ENCODE measurements at places on chromosomes 1 and 21.

DNA sequence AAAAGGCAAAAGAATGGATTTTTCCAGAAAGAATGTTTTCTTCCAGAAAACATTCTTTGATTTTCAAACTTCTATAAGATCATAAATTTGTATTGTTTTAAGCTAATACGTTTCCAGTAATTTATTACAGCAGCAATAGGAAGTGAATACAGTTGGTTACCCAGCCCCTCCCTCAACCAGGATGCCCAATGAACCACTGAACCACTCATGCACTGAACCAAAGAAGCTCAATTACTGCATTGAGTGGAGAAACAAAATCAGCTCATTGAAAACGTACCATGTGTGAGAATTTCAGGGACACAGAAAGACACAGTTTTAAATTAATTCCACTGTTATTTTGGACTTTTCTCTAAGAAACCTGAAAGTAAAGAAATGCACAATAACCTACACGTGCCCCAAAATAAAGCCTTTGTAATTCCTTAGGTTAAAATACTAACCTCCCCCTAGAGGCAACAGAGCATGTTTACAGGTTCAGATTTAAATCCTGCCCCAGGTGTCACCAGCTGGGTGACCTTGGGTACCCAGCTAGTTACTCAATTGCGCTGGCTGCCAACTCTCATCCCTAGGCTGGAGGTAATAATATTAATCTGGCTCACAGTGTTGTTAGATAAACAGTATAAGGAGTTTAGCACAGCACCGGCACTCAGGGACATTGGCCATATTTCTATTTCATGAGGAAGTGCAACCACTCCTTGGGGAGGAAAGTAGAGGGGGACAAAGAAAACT lies 111.7 kb downstream of the NMNAT2 start:
- no peak for DNase-seq

DNA sequence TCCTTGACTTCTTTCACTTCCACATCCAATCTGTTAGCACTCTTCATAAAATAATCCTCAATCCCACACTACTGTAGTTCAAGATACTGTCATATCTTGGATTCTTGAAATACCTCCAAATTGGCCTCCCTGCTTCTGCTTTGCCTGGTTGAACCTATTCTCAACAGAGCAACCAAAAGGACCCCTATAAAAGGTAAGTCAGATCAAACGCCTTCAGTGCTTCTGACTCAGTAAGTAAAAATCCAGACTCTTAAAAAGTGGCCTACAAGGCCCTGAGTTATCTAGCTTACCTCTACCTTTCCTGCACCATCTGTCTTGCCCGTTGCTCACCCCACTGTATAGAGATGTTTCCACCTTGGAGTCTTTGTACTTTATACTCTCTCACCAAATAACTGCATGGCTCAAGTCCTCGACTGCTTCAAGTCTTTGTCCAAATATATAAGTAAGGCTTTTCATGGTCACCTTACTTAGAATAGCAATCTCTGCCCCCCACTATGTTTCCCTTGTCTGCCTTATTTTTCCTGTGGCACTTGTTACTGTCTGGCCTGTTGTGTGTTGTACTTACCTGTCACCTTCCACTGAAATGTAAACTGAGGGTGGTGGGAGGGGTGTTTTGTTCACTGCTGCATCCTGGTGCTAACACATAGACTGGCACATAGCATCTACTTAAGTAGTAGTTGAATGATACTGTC lies 5.1 kb upstream of the PIGV start:
- DNase-seq = no peak

DNA sequence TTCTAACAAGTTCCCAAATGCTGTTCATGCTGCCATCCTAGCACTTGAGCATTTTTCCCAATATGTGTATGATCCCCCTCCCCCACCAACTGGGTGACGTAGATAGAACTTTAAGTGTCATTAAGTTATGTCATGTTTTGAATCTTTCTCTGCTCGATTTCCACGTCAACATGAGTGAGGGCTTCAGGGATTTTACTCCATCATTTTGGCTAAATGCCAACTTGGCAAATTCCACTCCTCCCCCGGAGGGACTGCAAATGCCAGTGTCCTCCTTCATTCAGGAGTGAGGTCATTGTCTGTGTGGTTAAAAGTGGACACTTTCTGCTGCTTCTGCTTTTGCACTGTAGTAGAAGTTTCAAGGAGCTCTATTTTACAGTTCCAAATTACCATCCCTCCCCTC lies 201.7 kb downstream of the FGGY start:
- peak; percentile 54 for DNase-seq

- DNase-seq = peak; percentile 27
These were observed 278.0 kb downstream of the BRINP2 start for GRCh38 chr1:177448652-177449357.

GRCh38 chr21:32834916-32835235 lies 63.3 kb upstream of the PAXBP1 start:
- DNase-seq = no peak

DNA sequence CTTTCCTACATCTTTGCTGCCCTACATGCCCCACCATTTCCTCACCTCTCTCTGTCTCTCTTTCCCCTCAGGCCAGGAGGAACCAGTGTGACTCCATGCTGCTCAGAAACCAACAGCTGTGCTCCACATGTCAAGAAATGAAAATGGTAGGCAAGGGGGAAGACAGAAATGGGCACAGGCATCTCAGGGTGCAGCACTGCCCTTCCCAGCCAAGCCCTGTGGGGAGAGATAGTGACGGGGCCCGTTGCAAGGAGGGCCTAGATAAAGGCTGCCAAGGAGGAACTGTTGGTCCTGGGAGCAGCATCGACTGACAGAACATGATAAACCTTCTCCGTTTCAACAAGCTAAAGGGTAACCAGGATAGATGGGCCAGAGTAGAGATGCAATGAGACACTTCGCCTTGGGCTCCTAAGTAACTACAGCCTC lies 12.5 kb upstream of the PIGC start:
- DNase-seq = no peak

- DNase-seq = no peak
These were observed 1.7 kb downstream of the PADI3 start for GRCh38 chr1:17250601-17251000.

- no peak for DNase-seq
These were observed 251.8 kb upstream of the USP24 start for GRCh38 chr1:55466921-55467320.

DNA sequence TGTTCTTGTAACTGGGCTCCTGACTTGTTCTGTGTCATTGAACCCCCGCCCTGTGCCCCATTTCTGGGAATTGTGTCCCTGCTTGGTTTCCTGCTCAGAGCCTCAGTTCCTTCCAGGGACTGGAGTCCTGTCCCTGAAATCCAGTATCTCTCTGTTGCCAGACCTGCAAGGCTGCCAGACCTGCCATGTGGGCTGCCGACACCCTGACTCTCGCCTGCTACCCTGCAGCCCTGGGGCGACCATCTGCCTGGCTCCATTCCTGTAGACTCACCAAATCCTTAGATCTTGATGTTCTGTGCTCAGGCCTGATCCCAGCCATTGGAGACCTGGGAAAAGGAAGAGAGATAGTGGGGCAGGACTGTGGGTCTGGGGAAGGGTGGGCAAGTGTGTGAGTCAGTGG lies 383.3 kb upstream of the PROX1 start:
- no peak for DNase-seq

- DNase-seq = no peak
These were observed 4.3 kb downstream of the ERRFI1 start for GRCh38 chr1:8021676-8022266.

- DNase-seq = peak; percentile 19
These were observed 50.3 kb upstream of the L1TD1 start for GRCh38 chr1:62144238-62144831.

DNA sequence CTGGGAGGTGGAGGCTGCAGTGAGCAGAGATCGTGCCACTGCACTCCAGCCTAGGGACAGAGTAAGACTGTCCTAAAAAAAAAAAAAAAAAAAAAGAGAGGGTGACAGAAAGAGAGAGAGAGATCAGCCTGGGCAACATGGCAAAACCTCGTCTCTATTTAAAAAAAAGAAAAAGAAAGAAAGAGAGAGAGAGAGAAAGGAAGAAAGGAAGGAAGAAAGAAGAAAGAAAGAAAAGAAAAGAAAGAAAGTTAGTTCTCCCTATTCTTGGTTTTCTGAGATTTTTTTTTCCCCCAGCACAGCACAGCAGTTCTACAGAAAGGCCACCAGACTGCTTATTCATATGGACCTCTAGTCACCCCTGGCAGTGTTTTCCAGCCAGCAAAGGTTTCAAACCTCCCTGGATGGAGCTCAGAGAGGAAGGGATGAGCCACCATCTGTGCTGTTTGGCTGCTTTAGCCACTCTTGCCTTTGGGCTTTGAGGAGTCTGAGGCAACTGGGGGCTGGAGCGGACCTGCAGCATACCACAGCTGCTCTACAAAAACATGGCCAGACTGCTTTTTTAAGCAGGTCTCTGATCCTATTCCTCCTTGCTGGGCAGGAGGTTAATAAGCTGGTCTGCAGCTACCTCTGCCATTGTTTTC lies 10.6 kb downstream of the S100A6 start:
- DNase-seq = no peak

DNA sequence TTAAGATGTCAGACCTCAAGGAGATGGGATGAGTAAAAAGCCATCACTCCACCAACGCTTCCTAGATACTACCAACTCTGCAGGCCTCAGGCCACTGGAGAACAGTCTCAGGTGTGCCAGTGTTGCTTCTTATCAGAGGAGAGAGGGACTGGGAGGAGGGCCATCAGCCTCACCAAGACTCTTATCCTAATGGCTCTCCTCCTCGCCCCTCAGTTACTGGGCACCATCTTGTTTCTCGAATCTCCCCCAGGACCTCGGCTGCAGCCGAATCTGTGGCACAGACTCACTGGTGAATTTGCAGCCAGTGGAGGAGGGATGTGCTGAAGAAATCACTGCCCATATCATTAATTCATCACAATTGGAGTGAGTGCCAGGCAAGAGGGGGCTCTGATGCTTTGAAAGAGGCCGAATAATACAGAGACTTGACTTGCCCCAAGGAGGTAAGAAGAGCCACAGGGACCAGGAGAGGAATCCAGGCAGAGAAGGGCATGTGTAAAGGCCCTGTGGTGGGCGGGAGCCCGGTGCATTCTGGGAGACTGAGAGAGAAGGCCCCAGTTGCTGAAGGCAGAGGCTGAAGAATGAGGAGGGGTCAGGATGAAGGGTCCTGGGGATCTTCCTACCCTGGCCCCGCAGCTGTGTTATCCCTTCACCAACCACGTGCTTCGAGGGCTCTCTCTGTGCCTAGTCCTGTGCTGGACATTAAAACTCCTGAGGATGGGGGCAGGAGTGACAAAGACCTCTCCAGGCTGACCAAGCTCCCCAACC lies 129.8 kb downstream of the PTPRU start:
- no peak for DNase-seq

DNA sequence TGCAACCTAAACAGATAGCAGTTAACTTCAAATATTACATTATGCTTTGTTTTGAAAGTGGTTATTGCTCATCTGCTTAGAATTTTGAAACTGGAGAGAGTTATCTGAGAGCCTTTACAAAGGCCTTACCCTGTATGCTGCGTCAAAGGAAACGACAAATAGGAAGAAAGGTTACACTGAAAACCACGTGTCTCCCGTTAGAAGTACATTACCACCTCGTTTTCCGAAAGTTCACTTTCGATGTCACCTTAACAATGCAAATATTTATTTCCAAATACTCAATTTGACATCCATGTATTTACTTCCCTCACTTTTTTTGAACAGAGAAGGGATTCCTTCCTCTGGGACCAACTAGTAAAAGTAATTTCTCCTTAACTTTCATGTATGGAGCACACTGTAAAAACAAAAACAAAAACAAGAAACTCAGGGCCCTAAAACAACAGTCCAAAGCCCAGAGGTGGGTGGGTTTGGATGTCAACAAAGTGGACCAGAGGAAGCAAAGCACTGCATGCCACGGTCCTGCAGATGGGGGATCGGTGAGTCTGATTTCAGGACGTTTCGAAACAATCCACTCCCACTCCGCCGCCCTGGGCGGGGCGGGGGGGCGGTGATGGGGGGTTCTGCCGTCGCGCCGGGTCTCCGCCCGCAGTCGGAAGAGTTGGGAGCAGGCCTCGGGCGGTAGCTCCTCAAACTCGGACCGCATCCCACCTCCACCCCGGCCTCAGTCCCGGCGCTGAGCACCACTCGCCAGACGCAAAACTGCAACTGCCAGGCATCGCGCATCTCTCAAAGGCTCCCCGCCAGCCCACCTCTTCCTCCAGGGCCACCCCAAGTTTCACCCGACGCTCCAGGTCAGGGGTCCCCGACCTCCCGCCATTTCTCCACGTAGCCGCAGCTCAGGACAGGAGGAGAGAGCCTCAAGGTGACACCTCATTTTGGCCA lies 841 bp downstream of the ADSS2 start:
- peak; percentile 70 for DNase-seq

GRCh38 chr1:110081061-110081460 lies 10.6 kb upstream of the ALX3 start:
- no peak for DNase-seq

- DNase-seq = no peak
These were observed 44.4 kb downstream of the STPG1 start for GRCh38 chr1:24369199-24369598.

- DNase-seq = no peak
These were observed 312.2 kb downstream of the SPATA17 start for GRCh38 chr1:217943361-217943760.

DNA sequence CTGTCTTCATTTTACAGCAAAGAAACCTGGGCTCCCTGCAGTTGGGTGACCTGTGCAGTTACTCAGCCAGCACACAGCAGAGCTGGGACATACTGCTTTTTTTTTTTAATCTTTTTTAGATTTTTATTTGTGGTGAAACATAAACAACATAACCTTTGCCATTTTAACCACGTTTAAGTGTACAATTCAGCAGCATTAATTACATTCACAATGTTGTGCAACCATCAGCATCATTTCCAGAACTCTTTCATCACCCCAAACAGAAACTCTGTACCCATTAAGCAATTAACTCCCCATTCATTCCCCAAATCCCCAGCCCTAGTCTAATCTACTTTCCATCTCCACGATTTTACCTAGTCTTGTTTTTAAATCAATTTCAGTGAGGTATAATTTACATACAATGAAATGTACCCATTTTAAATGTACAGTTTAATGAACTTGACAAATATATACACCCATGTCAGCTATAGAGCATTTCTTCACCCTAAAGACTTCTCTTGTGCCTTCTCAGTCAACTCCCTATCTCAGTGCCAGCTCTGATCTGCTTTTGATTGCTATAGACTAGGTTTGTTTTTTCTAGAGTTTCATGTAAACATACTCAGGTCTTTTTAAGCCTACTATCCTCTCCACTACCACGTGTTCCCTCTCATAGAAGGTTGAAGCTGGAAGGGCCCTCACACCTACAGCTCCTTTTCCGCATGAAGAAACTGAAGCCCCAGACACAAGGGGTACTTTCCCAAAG lies 37.8 kb upstream of the C8B start:
- DNase-seq = no peak
